ENCODE measurements at places on chromosomes 2 and 18. TPM values are rescaled to one million over a fixed set of nuclear protein-coding genes. Genes with fewer than 3 reads are reported as not detected.

Gene NETO1
- 44.4 TPM for total RNA-seq

Gene MBOAT2
- total RNA-seq: 125 TPM

Gene SPRED2
- 8.2 TPM for total RNA-seq

DNA sequence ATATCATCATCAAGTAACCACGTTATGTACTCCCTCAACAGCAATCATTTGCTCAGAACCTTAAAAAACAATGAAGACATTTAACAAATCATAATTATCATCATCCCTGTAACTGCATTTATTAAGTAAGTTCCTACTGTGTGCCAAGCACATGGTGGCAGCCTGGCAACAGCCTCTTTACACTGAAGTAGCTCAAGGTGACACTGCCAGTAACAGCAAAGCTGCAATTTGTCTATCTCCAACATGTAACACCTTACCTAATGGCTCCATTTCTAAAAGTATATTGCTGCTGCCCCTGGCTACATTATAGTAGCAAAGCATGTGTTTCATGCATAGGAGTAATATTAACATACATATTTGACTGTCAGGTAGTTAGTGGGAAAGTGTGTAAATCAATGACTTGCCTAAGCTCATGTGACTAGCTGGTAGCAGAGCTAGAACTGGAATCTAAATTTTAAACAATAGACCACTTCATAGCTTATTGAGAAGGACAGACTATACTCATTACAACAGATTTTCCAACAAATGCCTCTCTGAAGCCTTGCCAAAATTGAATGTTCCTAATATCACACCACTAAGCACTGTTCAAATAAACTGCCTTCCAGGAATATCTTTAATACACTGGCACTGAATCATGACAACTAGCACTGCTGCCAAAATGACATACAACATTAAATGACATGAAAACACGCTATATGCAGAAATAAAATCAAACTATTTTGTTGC is 86.7 kb downstream of the L3MBTL4 start:
- DNase-seq: no peak

DNA sequence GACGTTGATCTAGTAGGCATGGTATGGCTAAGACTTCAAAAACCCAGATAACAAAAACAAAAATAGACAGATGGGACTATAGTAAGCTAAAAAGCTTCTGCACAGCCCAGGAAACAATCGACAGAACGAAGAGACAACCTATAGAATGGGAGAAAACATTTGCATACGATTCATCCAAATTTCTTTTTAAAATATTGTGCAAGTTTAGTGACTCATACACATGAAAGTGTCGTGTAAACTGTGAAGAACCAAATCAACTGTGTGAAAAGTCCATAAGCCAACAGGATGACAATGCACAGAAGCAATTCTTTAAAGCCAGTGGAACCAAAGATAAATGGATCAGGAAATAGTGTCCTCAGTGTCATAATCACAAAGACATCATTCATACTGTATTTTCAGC is 671.1 kb downstream of the RNF144A start:
- DNase-seq: no peak

- DNase-seq: no peak
These were observed 37.4 kb downstream of the DNMT3A start for GRCh38 chr2:25304321-25304720.

GRCh38 chr18:35205199-35205712 is 35.6 kb upstream of the ZNF397 start:
- no peak for DNase-seq

Gene GALR1
- total RNA-seq: under 0.01 TPM

DNA sequence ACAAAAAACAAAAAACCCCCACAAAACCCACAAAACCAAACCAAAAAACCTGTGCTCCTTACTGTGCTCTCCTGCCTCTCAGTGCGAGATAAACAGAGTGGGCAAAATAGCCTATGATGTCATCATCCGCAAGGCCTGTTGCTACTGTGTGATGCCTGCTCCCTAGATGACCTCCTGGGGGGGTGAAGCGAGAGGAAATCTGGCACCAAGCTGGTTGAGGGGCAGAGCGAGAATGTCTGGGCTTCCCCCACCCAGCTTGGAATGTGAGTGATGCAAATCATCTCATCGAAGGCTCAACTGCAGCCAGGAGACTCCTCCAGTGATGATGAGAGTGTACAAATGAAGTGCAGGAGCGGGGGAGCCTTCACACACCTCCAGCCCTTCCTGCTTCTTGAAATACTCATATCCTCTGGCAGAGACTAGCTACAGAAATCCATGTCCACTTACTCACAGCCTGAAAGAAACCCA is 57.7 kb upstream of the MAP4K3 start:
- no peak for DNase-seq

DNA sequence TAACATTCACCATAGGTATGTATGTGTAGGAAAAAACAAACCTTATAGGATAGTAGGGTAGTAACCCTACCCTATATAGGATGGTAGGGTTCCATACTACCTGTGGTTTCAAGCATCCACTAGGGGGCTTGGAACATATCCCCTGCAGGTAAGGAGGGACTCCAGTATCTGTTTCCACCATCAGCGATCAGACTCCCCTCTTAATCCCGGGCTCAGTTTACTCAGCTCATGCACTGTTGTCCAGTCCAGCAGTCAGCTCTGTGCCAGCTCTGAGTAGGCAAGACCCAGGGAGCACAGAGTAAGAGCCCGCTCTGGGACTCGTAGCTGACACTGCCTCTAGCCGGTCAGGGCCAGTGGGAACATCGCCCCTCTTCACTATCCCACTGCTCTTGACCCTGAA is 61.7 kb downstream of the MEX3C start:
- no peak for DNase-seq

DNA sequence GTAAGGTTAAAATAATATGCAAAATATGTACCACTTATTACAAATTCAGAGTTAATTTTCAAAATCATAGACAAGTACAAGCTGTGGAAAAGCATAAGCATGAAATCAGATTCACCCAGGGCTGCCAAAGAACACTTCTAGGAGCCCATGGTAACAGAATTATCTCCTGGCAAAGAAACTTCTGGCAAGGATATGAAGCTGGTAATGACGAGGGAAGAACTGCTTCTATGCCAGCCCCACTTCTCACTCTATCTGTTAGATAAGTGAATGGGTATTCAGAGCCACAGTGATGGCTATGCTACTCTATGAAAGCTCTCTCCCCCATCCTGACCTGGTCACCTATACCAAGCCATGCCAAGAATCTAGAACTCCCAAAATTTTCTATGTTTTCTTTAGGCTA is 36.9 kb upstream of the PDE1A start:
- DNase-seq: no peak

Gene YPEL5
- 133 TPM for total RNA-seq

DNA sequence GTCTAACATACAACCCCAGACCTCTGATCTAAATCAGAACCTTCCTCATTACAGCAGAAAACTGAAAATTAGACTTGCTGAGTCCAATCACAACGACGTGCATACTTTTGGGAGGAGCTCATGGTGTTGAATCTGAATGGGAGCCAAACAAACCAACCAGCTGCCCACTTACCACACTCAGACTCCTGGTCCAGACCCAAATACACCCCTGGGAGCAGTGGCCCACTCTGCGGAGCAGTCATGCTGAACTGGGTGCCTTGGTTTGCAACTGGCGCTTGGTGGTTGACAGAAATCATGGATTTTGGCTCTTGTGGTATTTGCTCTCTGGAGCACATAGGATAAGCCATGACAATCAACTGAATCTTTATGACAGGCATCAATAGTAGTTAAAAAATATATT is 253.6 kb upstream of the TNP1 start:
- DNase-seq: no peak

All from frontal cortex (tissue), 4 donors.